ENCODE measurements at places on chromosomes 3 and 15.

- no peak for DNase-seq
These were observed 14.6 kb downstream of the LRIG1 start for GRCh38 chr3:66486202-66486601.

DNA sequence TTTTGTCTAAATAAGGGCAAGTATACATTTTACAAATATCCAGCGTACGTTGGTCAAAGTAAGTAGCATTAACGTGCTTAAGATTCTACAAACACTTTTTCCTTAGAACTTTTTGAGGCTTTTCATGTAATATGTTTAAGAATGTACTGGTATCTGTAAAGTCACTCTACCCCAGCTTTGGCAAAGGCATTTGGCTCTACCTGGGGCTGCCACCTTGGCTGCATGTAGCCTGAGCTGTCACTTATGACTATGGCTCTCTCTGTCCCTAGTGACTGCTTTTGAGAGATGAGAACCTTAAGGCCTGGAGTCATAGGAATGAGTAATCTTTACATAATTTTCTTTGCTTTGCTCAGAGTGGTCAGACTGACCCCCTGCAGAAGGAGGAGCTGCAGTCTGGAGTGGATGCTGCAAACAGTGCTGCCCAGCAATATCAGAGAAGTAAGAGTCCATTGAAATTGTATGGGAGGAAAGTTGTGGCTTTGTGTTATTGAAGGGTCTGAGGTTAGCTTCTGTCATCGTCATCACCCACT lies 61.2 kb downstream of the IQGAP1 start:
- DNase-seq = no peak

- DNase-seq = no peak
These were observed 79.7 kb upstream of the LINGO1 start for GRCh38 chr15:77712438-77712837.

GRCh38 chr3:3836845-3837244 lies 37.6 kb downstream of the LRRN1 start:
- no peak for DNase-seq

DNA sequence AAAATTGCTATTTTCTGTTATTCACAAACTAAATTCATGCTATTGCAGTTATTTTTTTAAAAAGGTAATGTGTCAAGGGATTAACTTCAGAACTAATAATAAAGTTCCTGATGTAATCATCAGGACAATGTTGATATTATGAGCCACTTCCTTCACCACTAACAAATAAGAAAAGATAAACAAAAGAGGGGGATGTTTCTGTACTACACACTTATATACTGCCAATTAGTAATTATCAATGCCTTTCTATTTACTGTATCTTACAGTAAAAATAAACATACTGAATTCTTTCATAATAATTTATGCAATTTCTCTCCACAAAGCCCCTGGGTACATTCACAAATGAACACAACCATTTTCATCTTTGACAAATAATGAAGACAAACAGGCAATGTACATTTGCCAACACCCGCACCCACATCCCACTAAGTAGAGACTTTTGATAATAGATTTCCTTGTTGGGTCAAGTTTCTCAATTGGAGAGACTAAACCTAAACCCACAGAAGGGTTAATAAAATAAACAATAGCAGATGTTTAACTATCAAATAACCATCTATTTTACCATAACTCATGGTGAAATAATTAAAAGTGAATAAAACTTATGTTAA lies 3.7 kb downstream of the CBLB start:
- peak; percentile 36 for DNase-seq

GRCh38 chr3:142447301-142447851 lies 461 bp downstream of the XRN1 start:
- peak; percentile 64 for DNase-seq

DNA sequence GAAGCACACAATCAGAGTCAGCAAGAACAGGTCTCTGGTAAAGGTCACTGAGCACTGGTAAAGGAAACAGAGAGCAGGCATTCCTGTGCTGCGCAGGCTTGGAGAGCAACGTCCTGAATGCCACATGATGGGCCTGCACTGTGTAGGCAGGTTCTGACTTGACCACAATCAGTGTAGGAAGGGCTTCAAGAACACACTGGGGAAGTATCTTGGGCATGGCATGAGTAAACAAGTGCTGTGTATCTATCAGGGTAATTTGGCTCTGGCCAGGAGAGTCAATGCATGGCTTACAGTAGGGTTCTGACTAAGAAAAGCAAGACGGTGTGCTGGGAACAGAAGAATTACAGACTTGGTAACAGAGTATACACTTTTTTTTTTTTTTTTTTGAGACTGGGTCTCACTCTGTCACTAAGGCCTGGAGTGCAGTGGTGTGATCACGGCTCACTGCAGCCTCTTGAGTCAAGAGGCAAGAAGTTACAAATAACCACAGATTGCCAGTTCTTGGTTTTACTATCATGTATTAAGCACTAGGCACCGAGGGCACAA lies 30.6 kb downstream of the TBC1D2B start:
- no peak for DNase-seq

- no peak for DNase-seq
These were observed 21.0 kb upstream of the LIMD1 start for GRCh38 chr3:45573591-45573990.

- no peak for DNase-seq
These were observed 591.5 kb upstream of the ADAMTS9 start for GRCh38 chr3:65279225-65279782.

GRCh38 chr3:181316482-181316881 lies 326.9 kb upstream of the DNAJC19 start:
- no peak for DNase-seq

DNA sequence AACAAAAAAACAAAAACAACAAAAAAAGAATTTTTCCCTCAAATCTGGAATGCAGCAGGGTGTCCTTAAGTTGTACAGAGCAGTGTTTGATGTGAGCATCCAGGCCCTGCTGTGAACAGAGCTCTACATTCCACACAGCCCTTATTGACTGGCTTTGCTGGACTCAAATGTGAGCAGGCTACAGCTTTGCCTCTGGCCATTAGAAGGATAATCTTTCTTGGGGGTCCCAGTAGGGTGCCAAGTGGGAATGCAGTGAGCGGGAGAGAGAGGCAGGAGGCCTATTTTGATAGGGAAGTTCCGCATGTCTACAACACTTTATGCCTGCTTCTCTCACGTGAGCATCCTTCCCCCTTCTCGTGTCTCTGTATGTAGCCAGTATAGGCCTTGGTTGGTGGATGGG lies 34.4 kb upstream of the TPRG1 start:
- no peak for DNase-seq

GRCh38 chr15:101138913-101139880 lies 112.7 kb downstream of the CHSY1 start:
- DNase-seq = no peak

Data from fibroblast of villous mesenchyme (primary cell).